ENCODE measurements at places on chromosomes 3 and 15. TPM values are rescaled to one million over a fixed set of nuclear protein-coding genes. Genes with fewer than 3 reads are reported as not detected.

Gene MUSTN1
- not detected for total RNA-seq

Gene FBXO40
- not detected for total RNA-seq

Gene LIPH
- under 0.01 TPM for total RNA-seq

Gene SUSD5
- total RNA-seq: 0.33 TPM

Gene TUSC7
- total RNA-seq: not detected

Gene EPHA3
- under 0.01 TPM for total RNA-seq

Gene OR5K2
- total RNA-seq: not detected

Gene CCR1
- not detected for total RNA-seq

Gene CAMKV
- not detected for total RNA-seq

Gene KCNMB3
- total RNA-seq: 2.9 TPM

Gene LNP1
- 0.34 TPM for total RNA-seq

Gene KIF7
- 1.2 TPM for total RNA-seq

Gene RNU6-1
- not detected for total RNA-seq

Gene FURIN
- total RNA-seq: 47.4 TPM

Gene DAZL
- not detected for total RNA-seq

Gene UTS2B
- total RNA-seq: not detected

Gene ZNF662
- total RNA-seq: 2.1 TPM

All from dermis lymphatic vessel endothelial cell (primary cell).